ENCODE measurements at places on chromosomes 1 and 21.

- no peak for DNase-seq
Observed at GRCh38 chr21:38503583-38503982, 5.3 kb upstream of the ERG start.

GRCh38 chr1:244409701-244410100 lies 42.0 kb downstream of the ADSS2 start:
- DNase-seq: no peak

GRCh38 chr1:17463991-17464390 lies 24.5 kb upstream of the RCC2 start:
- DNase-seq: no peak

GRCh38 chr1:235024711-235025421 lies 103.8 kb downstream of the TOMM20 start:
- DNase-seq: no peak

DNA sequence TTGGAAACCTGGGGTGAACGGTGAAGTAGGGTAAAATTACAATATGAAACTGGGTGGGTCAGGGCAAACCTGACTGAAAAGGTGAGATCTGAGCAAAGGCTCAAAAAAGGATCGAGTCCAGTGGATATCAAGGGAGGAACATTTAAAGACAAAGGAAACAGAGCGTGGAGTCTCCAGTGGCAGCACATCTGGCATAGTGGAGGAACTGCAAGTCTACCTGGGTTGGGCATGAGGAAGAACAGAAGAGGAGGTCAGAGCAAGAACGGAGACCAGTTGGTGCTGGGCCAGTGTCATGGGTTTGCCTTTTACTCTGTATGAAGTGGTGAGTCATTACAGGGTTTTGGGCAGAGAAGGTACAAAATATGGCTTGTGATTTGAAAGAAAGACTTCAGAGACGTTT lies 163.7 kb downstream of the NTPCR start:
- DNase-seq: no peak

GRCh38 chr1:186923486-186923885 lies 94.7 kb downstream of the PLA2G4A start:
- no peak for DNase-seq

DNA sequence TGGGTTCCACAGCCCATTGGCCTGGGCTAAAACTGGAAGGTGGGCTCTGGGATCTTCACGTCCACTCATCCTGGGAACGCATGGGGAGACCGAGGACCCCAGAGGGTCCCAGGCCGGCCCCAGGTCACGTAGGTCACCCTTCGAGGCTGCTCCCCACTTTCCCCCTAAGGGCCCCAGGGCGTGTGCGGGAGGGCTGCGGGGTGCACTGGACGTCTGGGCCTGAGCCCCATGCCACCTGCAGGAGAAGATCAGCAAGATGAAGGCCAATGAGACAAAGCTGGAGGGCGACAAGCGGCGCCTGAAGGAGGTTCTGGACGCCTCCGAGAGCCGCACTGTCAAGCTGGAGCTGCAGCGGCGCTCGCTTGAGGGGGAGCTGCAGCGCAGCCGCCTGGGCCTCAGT lies 12.5 kb downstream of the MFAP2 start:
- no peak for DNase-seq

DNA sequence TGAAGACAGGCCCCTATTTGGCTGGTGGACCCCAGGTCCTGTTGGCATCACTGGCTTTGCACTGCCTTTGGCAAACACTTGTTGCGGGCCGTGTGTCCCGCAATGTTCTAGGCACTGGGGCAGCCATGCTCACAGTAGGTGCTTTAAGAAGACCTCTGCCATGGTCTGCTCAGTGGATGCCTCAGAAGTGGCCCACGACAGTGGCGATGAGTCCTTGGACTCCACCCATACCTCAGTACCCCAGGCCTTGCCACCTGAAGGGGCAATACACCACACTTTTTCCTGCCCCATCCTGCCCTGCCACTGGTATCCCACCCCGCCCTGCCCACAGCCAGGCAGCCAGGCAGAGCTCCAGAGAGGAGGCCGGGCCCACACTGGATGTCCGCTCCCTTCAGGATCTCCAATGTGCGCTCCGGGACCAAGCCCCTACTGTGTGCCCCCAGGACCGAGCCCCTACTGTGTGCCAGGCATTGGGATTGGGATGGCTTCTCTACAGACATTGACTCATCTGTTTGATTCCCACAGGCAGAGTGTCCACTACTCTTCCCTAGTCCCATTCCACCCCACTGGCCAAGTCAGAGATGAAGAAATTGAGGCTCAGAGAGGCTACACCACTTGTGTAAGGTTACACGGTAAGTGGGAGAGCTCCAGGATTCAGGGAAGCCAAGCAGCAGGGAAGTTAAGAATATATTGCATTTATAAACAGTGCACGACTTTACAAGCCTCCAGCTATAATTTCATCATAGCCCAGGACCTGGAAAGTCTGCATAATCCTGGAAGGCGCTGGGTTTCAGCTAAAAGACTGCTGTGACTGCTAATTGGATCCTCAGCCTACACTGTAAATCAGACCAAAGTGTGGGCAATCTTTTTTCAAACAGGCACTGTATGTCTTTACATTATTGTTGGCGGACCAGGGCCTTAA lies 101.6 kb downstream of the DMRTB1 start:
- no peak for DNase-seq

GRCh38 chr1:205186191-205186590 lies 25.3 kb downstream of the DSTYK start:
- no peak for DNase-seq

GRCh38 chr1:25033828-25034705 lies 104.0 kb upstream of the RUNX3 start:
- DNase-seq: no peak

GRCh38 chr1:1558591-1558990 lies 16.1 kb downstream of the SSU72 start:
- no peak for DNase-seq

GRCh38 chr1:114517348-114517747 lies 6.3 kb upstream of the TRIM33 start:
- no peak for DNase-seq

- no peak for DNase-seq
Observed at GRCh38 chr1:95733031-95733430, 499.0 kb downstream of the RWDD3 start.

- no peak for DNase-seq
Observed at GRCh38 chr1:245906207-245906606, 600.9 kb downstream of the SMYD3 start.

DNA sequence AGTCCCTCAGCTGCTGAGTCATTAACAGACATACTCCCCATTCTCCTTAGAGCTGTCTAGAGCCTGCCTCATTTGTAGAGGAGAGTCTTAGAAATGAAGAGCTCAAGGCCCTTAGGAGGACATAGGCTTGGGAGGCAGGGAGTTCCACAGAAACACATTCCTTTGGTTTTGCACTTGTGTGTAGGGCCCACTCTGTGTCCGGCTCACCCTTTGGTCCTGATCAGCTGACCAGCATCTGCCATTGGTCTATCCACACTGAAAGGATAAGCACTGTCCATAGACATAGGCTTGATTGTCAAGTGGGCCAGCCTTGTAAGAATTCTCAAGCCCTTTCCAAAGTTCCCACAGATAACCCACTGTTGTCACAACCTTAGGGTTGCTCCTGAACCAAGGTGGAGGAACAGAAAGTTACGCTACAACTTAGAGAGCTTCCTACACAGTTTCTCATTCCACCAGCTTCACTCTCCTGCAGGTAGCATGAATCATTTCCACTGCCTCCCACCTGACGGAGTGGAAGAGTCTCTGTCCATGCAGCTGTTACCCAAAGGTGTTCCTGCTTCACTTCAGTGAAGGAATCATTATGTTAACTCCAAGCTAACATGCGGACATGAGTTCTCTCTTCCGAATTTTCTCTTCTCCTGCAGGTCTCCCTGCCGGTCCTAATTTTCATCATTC lies 96.1 kb downstream of the TNFSF18 start:
- no peak for DNase-seq

GRCh38 chr1:82836973-82837680 lies 1036.4 kb downstream of the ADGRL2 start:
- DNase-seq: no peak

DNA sequence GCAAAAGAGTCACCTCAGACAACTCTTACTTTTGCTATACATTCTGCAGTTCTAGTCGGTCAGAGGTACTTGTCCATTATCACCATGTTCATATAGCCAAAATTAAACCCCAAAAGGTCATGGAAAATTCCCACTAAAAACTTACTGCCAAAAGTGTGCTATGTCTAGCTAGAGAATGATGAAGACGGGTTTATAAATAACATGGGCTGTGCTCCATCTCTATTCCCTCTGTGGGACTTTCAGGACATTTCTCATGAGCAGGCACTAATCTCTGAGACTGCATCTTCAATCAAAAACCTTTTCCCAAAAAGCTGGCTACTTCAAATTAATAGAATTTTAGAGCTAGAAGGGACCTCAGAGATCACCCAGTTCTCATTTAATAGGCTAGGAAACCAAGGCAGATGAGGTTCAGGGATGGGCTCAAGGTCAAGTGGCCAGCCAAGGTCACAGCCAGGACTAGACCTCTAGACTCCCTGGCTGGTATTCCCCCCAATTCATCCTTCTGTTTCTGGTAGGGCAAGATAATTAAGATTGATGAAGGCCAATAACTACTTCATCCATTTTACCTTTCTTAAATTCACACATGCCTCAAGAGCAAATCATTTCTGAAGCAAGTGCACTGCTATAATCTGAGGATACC lies 21.0 kb upstream of the MOB3C start:
- no peak for DNase-seq

GRCh38 chr1:181073638-181074037 lies 14.9 kb upstream of the IER5 start:
- no peak for DNase-seq

GRCh38 chr21:34630536-34631143 lies 15.7 kb upstream of the RCAN1 start:
- DNase-seq: no peak

DNA sequence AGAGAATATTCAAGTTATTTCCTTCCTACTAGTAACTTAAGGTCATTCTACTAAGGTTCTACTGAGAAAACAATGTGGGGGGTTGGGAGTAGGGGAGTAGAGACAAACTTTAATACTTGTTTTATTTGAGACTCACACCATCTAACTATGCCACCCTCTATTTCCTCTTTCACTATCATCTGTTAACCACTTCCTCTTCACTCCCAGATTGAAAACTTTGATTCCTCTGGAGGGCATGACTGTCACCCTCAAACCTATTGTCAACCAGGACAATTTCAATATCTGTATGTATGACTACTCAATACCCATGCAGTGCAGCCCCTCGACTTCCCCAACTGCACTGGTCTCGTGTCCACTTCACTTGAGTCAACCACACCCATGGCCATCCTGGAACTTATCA lies 165.6 kb upstream of the POGK start:
- DNase-seq: no peak

- DNase-seq: no peak
Observed at GRCh38 chr1:163668472-163668871, 346.7 kb downstream of the NUF2 start.

GRCh38 chr1:22038036-22038435 lies 14.5 kb upstream of the CDC42 start:
- no peak for DNase-seq

DNA sequence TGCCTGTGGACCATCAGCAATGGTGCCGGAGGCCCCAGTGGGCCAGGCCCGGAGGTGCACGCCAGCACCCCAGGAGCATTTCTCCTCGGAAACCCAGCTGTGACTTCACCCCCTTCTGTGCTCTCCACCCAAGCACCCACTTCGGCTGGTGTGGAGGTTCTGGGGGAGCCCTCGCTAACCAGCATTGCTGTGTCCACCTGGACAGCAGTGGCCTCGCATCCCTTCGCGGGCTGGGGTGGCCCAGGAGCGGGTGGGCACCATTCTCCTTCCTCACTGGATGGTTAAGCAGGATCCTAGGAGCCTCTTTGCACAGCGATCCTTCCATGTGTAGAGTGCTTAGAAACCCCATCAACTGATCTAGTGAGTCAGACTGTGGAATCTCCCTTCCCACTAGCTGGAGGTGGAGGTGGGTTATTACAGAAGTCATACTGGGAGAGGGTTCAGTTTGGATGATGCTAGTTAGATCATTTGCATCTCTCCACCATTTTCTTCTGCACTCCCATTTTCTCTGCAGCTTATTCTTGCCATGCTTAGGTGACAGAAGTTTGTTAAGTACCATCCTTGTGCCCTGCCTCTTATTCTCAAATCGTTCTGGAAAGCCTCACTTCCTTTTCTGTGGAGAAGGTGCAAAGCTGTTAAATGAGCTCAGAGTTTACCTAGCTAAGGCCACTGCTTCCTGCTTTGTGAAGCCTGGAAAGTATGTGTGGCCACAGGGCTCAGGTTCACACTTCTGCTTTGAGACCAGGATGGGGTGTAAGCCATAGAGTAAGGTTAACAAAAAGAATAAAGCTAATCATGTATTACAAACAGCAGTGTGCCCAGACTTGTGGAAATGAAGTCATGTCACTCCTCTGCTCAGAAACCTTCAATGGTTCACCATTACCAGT lies 32.3 kb downstream of the TBX19 start:
- DNase-seq: no peak

- no peak for DNase-seq
Observed at GRCh38 chr1:229410692-229411433, 23.0 kb downstream of the ACTA1 start.

DNA sequence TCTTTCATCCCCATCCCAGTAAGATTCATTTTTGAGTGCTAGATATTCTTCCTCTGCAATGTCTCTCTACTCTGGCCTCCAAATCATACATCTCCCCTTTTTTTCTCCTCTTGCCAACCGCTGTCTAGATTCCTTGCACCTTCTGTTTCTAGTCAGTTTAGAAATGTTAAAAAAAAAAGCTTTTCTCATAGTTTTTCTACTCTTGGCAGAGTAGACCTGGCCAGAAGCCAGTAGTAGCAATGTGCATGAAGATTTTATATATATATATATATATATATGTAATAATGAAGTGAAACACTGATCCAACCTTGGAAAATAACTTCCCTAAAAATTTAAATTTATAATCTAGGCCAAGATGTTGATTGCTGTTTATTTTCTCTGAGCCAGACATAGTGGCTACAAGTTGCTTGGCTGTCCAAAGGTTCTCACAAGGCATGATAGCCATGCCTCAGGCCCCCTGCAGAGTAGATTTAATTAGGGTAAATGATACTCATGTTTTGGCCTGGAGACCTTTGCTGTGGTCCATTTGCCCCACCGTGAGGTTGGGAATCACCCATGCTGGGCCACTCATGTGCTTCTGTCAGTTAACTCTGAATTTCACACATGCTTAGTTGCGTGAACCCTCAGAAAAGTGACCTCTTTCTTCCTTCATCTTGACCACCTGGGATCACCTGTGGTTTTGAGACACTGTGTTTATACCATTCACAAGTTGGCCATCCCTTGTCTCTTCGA lies 103.4 kb upstream of the KCNE2 start:
- DNase-seq: no peak

- DNase-seq: no peak
Observed at GRCh38 chr1:50427818-50428779, 4.9 kb upstream of the DMRTA2 start.

GRCh38 chr1:16175610-16176553 lies 20.0 kb upstream of the EPHA2 start:
- no peak for DNase-seq
